ENCODE measurements at places on chromosomes 2 and 18.

GRCh38 chr2:169362118-169362893 is at the start of gene LRP2:
TSS of gene LRP2 (minus strand) at chr2:169362534. CDS start at chr2:169362399, 135 bp downstream.
- no peak for DNase-seq

DNA sequence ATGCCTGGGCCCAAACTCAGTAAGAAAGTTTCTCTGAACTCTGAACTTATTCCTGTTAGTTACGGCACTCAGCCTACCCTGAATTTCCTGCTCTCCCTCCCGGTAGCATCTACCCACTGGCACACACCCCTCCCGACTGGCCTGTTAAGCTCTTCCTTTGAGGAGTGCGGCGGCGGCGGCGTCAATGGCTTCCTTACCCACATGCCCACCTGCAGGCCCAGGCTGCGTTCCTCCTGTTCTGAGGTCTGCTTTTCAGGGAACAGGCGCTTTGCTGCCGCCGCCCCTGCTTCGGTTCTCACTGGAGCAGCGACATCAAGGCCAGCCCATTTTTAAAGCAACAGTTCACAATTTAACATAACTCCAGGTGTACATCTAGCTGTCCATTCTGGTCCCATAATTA is 432.4 kb downstream of the DCDC2C start:
- DNase-seq = no peak

- no peak for DNase-seq
Observed at GRCh38 chr2:85796341-85797262, 42.8 kb downstream of the ATOH8 start.

- DNase-seq = no peak
Observed at GRCh38 chr2:43020990-43021669, 205.3 kb downstream of the ZFP36L2 start.

DNA sequence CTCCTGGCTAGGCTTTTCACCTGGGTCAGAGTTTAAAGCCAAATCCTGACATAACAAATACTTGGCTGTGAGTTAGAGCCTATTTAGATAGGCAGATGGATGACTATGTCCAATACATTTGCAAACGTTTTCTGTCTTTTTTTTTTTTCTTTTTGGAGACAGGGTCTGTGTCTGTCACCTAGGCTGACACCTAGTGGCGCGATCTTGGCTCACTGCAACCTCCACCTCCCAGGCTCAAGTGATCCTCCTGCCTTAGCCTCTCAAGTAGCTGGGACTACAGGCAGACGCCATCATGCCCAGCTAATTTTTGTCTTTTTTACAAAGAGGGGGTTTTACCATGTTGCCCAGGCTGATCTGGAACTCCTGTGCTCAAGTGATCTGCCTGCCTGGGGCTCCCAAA is 124.8 kb downstream of the DYM start:
- no peak for DNase-seq

GRCh38 chr2:174874085-174874484 is 109.8 kb upstream of the CHRNA1 start:
- no peak for DNase-seq

- no peak for DNase-seq
Observed at GRCh38 chr2:231673348-231673770, 35.0 kb upstream of the PTMA start.

DNA sequence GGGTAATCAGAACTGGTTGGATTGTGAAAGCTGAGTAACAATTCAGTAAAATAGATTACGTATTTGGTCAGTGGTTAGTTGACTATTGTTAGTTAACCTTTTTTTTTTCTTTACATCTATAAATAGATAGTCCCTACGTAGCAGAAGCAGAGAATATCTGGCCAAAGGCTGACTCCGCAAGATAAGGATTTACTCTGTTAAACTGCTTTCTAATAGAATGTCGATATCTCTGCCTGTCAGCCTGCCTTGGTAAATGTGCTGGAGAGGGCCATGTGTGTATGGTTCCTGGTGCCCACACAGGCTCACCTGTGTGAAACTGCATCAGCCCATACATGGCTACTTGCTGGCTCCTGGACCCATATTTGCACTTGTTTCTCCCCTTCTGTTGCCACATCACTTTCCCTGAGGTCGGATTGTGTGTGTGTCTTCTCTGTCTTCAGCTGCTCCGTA is 94.4 kb downstream of the CRIM1 start:
- DNase-seq = no peak

DNA sequence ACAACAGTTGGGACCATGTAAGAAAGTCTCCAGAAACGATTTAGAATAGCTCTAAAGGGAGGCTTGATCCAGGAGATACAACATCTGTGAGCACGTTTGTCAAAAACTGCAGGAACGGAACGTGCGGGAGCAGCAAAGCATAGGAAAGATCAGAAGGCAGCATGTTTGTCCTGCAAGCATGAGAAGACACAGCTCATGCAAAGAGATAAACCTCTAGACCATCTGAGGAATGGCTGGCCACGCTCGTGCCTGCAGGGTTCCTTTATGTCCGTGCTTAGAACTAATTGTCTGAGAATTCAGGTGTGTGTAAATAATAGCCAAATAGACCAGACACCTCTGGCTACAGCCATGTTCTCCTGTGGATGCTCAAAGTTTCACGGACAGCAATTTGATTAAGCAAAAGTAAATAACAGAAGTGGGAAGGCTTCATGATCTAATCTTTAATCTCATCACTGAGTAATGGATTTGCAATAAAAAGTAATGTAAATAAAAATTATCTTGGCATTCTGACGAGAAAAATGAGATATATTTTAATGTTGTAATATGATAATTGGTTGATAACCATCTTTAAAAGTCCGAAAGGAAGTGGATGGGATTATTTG is 534.8 kb upstream of the CDH7 start:
- no peak for DNase-seq

DNA sequence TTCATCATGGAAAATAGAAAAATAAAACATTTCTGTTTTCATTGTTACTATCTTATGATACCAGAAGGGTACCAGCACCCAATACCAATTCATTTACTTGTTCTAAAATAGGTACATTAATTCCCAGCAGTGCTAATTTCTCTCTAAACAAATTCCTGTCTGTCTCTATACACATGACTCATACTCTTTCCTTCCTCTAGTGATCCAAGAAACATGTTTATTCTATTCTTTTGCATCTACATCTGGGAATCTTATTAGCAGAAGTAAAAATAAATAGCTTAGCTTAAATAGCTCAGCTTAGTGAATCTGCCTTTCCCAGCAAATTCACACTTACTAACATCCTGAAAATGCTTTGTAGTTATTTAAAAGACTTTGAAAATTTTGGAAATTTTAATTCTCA is 84.5 kb upstream of the MAPRE2 start:
- no peak for DNase-seq

GRCh38 chr2:198146346-198146940 is 342.1 kb downstream of the PLCL1 start:
- DNase-seq = no peak

DNA sequence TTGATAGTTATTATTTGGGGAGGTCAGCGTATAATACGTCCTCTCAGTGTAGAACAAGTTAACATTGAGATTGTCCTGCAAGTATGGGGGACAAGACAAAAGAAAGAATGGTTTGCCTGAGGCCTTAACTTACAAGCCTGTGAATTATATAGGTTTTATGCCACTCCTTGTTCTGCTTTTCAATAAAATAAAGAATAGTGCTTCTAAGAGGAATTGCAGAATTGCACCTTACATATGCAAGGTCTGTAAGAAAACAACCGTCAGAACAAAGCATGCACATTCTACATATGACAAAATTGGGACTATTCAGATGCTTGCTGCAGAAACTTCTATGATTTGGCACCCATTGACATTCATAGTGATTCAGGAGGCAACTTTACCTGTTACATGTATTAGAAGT is 785.0 kb downstream of the NR4A2 start:
- DNase-seq = no peak

DNA sequence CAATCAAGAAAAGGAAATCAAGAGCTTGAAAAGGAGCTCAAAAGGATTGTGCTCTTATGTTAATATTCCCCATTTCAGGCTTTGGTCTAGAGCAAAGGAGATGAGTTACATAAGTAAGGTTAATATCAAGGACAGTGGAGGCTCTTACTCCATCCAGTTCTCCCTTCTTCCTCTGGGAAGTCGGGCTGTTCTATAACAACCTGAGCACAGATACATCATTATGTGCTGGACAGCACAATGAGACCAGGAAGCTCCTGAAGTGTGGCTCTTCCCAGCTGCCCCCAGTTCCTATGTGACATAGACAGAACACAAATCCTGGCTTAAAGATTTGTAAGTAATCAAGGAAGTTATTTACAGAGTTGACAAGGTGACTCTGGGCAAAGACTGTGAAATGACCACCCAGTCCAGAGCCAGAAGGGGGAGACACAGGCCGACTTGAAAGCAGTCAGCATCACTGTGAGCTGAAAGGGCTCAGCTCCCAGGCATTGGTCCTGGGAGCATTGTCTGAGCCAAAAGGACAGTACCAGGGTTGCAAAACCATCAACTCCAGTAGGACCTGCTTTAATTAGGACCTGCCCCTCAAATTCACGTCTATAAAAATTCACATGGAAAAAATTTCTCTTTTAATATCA is 917.6 kb upstream of the ACVR2A start:
- DNase-seq = no peak

DNA sequence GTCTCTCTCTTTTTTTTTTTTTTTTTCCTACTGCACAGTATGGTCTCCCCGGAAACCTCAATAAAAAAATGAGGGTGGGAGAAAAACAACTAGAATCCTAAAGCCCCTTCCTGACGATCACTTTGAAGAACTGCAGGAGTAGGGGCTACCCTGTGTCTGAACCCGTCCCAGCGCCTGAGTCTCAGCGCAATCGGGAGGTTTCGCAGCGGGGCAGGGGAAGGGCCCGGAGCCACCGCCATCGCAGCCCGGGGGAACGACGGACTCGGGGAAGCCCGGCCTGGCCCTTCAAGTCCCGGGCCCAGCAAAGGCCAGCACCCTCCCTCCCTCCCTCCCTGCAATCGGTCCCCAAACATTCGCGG is 411 bp downstream of the NARS1 start:
- DNase-seq = no peak

GRCh38 chr18:21303445-21303844 is 61.4 kb downstream of the GREB1L start:
- DNase-seq = no peak

DNA sequence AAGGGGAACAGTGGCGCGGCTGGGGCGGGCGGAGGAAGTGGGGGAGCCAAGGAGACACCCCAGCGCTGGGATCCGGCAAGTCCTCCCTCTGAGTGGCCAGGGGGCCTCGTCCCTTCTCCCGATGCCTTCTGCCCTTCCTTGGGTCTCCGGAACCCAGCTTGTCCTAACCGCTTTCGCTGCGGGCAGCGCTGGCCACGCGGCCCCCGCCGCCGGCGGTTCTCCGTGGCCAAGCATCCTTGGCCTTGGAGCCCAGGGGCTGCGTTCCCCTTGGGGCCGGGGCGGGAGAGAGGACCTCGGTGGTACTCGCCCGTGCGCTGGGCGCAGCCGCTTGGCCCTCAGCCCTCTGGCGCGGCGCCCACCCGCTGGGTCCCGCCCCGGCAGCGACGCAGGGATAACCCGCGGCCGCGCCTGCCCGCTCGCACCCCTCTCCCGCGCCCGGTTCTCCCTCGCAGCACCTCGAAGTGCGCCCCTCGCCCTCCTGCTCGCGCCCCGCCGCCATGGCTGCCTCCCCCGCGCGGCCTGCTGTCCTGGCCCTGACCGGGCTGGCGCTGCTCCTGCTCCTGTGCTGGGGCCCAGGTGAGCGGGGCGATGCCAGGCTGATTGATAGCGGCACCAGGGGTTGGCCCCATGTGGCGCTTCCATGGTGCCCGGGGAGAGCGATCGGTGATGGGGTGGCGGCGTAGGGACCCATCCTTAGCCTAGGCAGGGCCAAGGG is 128.7 kb downstream of the UXS1 start:
- DNase-seq = no peak

- no peak for DNase-seq
Observed at GRCh38 chr18:79315596-79315995, 80.1 kb upstream of the NFATC1 start.

- no peak for DNase-seq
Observed at GRCh38 chr2:204321910-204322751, 223.1 kb upstream of the PARD3B start.

DNA sequence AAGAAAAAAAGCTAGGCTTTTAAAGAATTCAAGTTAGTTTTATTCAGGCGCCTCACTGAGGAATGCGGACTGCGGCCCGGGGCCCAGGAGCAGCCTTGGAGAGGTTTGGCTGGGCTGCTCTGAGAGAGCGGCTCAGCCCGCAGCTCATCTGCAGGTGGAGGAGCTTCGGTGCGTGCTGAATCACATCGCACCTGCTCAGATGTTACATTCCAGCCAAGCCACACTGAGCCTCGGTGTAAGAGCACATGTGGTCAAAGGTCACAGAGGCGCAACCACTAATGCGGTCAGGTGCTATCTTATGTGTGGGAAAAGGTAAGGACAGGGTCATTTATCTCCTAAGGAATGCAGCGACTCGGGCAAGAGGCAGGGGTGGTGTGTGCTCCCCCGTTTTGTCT is 17.1 kb upstream of the CNDP1 start:
- DNase-seq = no peak

Data from activated CD4-positive, alpha-beta T cell treated with anti-CD3 and anti-CD28 coated beads for 4 hours (primary cell).